ENCODE measurements at places on chromosomes 7 and 10.

DNA sequence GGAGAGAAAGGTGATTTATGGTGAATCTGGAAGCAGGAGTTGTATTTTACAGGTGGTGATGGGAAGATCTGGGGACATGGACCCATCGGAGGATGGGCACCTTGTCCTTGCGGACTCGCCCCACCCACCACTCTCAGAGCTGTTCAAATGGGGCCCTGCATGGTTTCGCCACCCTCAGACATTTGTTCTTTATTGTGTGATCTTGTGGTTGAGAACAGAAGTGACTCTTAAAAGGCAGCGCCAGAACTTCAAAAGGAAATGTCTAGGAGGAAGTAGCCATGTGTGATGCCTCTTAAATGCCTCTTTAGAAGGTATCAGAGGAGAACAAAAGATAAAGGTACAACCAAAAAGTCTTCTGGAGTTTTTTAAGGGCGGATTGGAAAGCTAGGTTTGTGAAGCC lies 205.7 kb downstream of the KIAA1217 start:
- no peak for DNase-seq

DNA sequence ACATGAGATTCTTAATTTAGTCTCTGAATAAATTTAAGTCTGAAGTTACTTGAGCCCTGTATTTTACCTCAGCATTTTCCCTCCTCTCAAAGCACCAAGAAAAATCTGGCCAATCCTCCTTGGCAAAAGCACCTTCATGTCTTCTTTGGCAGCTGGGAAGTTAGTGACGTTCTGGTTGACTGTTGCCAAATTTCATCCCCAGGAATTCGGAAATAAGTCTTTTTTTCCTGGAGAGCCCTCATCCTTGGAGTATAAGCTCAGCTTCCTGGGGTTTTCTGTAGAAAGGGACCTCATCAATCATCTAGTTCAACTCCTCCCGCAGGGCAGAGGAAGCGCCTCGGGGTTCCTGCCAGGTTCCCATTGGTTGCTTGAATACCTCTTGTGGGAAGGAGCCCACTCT lies 377.6 kb downstream of the PHTF2 start:
- DNase-seq = no peak

GRCh38 chr7:362402-363096 lies 72.6 kb downstream of the FOXL3 start:
- DNase-seq = no peak

DNA sequence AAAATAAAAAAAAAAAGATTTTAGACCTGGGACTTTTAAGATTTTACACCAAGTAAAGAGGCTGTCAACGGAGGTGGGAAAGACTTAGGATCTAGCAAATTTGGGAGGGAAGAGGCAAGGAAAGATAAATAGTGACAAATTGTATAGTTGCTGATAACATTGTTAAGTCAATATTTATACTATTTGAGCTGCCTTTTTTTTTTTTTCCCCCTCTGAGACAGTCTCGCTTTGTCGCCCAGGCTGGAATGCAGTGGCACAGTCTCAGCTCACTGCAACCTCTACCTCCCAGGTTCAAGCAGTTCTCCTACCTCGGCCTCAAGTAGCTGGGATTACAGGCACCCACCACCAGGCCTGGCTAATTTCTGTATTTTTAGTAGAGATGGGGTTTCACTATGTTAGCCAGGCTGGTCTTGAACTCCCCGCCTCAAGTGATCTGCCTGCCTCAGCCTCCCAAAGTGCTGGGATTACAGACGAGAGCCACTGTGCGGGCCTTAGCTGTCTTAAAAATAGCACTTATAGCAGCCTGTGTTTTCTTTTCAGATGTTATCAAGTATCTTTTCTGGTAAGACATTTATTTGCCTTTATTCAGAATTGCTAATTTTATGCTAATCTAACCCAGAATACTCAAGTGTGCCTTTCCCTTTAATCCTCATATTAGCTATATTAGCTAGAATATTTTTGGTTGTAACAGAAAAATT lies 94.5 kb downstream of the MMRN2 start:
- DNase-seq = no peak

- no peak for DNase-seq
Measured at GRCh38 chr10:132498562-132499366, 38.8 kb upstream of the INPP5A start.

- DNase-seq = no peak
Measured at GRCh38 chr10:28754930-28755718, 77.8 kb downstream of the BAMBI start.

- no peak for DNase-seq
Measured at GRCh38 chr10:78982726-78983125, 86.0 kb upstream of the ZMIZ1 start.

GRCh38 chr10:132419538-132420468 lies 22.8 kb downstream of the PWWP2B start:
- no peak for DNase-seq

DNA sequence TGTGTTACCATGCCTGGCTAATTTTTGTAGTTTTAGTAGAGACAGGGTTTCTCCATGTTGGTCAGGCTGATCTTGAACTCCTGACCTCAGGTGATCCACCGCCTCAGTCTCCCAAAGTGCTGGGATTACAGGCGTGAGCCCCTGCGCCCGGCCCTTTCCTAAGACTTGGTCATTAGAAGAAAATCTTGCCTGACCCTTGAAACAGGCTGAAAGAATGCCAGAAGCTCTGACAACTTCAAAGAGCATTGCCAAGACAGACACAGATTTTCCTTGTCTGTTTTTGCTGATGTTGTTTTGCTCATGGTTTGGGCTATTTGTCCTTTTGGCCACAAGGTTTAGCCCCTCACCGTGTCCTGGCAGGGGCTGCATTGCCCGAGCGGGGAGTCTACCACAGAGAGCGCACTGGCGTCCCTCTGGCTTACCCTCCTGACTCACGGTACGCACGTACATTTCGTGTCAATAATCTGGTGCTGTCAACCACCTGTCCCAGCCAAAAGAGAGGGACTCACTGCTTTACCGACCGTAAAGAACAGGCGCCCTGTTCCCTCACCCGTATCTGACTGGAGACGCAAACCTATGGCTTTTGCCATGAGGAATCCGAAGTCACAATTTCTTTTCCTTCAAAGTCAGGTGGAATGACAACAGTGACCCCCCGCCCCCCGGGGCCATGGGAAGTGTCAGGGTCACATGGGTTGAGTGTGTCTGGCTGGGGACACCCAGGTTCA lies 10.1 kb upstream of the INPP5A start:
- no peak for DNase-seq

DNA sequence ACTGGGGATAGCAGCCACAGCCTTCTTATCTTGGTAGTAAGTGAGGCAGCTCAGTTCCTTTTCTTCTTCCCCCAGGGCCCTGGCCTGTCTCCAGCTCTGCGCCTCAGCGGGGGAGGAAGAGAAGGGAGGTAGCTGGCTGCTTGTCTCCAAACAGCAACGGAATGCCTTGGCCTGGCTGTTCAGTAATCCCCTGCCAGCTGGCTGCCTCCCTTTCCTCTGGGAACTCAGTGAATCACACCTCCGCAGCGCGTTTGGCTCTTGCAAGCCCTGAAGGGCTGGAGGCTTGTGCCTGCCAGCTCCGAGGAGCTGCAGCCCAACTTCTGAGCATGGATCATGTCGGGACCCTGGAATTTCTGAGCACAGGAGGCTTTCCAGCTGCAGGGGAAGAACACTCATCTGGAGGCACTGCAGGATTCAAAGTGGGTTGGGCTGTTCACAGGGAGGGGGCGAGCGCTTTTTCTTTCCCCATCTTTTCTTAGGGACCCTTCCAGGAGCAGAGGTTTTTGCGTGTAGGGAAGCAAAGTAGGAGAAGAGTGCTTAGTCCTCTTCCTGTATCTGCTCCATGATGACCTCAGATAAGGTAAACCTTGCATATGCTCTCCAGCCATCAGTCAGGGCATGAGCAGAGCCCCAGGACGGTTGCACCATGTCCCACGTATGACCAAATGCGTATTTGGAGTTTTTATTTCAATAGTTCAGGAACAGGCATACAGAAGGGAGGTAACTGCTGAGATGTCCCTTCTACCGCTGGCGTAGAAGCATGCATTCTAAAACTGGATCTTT lies 253.2 kb upstream of the INHBA start:
- peak; percentile 2 for DNase-seq
